ENCODE measurements at places on chromosomes 12 and 14. TPM values are rescaled to one million over a fixed set of nuclear protein-coding genes. Genes with fewer than 3 reads are reported as not detected.

GRCh38 chr12:15651371-15651770, 137.8 kb downstream of the EPS8 start:
- DNase-seq: no peak

DNA sequence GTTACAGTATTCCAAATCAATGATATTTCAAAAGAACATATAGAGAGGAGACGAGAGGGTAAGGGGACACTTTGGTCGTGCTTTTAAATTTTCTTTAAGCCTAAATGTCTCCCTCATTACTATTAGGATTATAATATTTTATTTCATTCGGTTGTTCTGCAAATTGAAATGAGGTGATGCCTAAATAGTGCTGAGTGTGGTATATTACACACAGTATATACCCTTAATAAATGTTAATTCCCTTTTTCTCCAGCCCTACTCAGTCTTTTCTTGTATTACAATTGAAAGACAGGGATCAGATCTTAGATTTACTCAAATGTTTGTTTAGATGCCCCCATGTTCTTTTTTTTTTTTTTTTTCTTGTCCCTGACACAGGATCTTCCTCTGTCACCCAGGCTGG, 7.7 kb downstream of the SNAPC1 start:
- no peak for DNase-seq

DNA sequence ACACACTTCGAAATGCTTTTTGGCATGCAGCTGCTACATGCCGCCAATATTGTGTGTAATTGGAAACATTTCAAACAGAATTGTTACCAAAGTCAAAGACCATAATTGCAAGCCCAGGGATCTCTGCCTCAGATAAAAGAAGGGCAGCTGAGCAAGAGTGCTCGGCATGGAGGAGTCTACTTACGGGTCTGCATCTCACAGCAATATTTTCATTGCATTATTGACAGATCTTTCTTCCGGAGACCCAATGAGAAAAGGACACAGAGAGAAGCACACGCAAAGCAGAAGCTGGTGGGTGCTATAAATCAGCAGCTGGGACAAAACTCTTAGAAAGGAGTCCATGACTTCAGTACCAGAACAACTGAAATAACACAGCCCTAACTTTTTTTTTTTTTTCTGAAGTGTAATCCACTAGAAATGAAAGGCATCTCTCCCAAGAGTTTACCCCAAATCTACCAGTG, 4.9 kb downstream of the PRICKLE1 start:
- DNase-seq: no peak

GRCh38 chr12:119938049-119938667, 50.9 kb upstream of the BICDL1 start:
- no peak for DNase-seq

GRCh38 chr12:125198652-125199051, 133.4 kb downstream of the AACS start:
- DNase-seq: no peak

C12orf54 gene
- not detected for polyA plus RNA-seq

A2M gene
- polyA plus RNA-seq: 171 TPM

DNA sequence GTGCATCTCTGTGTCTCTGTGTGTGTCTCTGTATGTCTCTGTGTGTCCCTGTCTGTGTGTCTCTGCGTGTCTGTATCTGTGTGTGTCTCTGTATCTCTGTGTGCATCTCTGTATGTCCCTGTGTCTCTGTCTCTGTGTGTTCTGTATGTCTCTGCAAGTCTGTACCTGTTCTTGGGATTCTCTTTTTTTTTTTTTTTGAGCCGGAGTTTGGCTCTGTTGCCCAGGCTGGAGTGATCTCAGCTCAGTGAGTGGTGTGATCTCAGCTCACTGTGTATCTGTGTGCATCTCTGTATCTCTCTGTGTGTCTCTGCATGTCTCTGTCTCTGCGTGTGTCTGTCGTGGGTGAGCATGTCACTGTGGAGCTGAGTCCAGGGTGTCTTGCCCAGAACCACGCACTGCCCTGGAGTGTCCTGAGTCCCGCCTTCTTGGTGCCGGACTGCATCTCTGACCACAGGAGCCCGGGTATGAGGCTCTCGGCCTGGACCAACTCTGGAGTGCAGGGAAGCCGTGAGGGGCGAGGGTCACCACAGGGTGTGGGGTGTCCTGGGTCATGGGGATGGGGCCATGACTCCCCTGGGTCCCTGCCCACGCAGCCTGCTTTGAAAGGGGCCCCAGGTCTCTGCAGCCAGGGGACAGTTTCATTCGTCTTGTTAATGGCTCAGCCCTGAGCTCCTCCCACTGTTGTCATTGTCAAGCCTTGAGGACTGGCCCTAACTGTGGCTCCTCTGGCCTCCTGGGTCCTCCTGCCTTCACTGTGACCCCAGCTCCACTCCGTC, 11.8 kb downstream of the MYL2 start:
- DNase-seq: no peak

KCNC2 gene
- polyA plus RNA-seq: not detected

DNA sequence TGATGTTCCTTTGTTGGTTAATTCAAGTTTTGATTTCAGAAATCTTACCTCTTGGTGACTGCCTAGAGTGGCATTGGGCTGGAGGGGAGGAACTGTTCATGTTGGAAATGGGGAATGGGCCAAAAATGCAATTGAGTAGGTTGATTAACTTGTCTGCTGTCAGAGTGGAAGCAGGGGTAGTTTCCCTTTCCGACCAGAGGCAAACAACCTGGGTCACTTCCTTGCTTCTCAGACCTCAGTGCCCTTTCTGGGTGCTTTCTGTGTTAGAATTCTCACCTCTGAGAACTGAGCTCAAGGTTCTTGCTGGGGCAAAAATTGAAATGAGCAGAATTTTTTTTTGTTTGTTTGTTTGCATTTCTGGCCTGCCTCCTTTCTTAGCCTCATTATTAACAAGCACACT, 2.3 kb upstream of the M6PR start:
- DNase-seq: no peak

ITGA7 gene
- polyA plus RNA-seq: 9.4 TPM

GRCh38 chr12:80894179-80894578, 43.6 kb downstream of the LIN7A start:
- no peak for DNase-seq

RILPL2 gene
- 6.7 TPM for polyA plus RNA-seq

- no peak for DNase-seq
Measured at GRCh38 chr12:121933522-121934308, 15.3 kb downstream of the CFAP251 start.

GRCh38 chr12:108091679-108092051, 37.4 kb upstream of the WSCD2 start:
- DNase-seq: no peak

All from BJ (cell line).